ENCODE measurements at places on chromosomes 1 and 21.

DNA sequence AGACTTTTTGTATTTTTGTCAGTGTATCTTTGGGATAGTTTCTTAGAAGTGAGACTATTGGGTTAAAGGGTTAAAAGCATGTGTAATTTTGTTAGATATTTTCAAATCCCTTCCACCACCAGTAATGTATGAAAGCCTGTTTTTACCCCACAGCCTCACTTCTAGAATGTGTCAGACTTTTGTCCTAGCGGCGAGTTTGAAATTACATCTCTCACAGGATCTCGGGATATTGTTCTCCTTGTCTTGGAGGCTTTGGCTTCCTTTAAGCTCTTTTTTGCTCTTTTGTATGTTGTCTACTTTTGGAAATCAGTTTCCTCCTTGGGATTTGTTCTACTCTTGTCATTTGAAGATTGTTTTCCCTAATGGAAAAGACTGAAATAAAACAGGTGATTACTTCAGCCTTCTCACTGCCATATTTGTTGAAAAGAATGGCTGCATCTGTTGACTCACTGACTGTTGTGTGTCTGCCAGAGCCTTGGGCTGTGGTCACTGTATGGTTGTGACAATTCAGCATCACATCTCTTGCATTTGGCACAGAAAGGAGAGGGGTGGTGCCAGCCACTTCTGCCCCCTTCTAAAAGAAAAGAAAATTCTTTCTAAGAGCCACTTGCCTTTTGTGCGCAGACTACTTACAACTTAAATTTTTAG is 22.6 kb downstream of the ST3GAL3 start:
- no peak for DNase-seq

- DNase-seq = no peak
These were observed 20.2 kb upstream of the RALGPS2 start for GRCh38 chr1:178704833-178705232.

DNA sequence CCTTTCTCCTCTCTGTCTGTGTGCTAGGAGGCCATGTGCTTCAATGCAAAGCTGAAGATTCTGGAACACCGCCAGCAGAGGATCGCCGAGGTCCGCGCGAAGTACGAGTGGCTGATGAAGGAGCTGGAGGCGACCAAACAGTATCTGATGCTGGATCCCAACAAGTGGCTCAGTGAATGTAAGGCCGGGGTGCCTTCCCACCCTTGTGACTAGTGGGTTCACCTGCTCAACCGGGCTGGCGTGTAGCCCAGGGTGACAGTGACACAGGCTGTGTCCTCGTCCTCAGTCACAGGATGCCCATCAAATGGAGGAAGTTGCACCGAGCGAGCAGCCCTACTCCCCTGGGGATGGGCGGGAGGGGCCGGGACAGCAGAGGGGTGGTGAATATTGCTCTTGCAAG is 544.1 kb downstream of the KIF26B start:
- DNase-seq = no peak

DNA sequence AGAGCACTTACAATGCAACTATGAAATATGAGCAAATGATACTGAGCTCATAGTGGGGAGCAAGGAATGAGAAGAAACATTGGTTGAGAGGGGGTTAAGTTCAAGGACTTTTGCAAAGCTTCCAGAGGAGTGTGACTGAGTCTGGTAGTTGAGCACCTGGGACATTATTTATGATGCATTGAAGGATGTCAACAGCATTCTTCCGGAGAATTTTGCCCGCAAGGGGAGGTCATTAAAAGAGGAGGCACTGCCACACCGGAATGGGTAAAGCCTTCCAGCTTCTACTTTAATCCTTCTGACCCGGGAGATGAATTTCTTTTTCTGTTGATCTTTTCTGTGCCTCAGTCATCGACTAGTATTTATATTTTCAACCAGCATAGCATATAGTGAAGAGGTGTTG is 208.4 kb upstream of the CAMK1G start:
- no peak for DNase-seq

- DNase-seq = no peak
These were observed 6.3 kb upstream of the ERVH48-1 start for GRCh38 chr21:42931560-42932235.

DNA sequence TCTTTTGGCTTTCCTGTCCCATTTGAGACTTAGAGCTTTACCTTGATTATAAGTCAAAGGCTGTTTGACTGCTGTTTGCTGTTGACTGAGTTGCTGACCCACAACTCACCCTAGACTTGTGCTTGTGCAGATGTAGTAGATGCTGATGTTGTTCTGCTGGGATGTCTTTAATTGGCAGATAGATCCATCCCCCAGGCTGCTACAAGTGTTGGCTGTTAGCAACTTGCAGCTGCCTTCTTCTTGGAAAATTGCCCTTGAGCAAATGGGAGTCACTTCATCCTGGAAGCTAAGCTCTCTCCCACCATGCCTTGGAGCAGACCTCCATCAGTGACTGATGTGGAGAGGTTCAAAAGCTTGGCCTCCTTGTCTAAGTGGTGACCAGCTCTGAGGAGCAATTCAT is 139.3 kb upstream of the KIAA0040 start:
- DNase-seq = no peak

GRCh38 chr1:52706941-52707926 is 9.1 kb upstream of the COA7 start:
- DNase-seq = no peak

DNA sequence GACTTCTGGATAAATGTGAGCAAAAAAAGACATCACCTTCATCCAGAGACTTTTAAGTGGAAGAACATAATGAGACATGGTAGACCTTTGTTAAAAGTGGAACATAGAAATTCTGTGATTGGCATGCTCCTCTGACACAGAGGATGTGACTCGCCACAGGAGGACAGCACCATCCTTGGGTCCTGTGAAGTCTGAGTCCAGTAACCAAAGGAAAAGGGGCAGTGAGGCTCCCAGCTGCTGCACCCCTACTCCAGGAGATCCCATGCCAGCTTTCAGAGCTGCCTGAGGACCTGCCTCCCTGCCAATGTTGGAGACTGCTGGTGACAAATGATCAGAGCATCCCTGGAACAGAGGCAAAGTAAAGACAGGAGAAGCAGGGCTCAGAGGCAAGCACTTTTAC is 136.2 kb downstream of the BRINP2 start:
- DNase-seq = no peak

- DNase-seq = no peak
These were observed 54.6 kb upstream of the SYT14 start for GRCh38 chr1:209883341-209883971.

GRCh38 chr1:231584117-231584516 is 42.5 kb upstream of the DISC1 start:
- no peak for DNase-seq

GRCh38 chr1:2179283-2180013 is 15.1 kb downstream of the FAAP20 start:
- DNase-seq = no peak

DNA sequence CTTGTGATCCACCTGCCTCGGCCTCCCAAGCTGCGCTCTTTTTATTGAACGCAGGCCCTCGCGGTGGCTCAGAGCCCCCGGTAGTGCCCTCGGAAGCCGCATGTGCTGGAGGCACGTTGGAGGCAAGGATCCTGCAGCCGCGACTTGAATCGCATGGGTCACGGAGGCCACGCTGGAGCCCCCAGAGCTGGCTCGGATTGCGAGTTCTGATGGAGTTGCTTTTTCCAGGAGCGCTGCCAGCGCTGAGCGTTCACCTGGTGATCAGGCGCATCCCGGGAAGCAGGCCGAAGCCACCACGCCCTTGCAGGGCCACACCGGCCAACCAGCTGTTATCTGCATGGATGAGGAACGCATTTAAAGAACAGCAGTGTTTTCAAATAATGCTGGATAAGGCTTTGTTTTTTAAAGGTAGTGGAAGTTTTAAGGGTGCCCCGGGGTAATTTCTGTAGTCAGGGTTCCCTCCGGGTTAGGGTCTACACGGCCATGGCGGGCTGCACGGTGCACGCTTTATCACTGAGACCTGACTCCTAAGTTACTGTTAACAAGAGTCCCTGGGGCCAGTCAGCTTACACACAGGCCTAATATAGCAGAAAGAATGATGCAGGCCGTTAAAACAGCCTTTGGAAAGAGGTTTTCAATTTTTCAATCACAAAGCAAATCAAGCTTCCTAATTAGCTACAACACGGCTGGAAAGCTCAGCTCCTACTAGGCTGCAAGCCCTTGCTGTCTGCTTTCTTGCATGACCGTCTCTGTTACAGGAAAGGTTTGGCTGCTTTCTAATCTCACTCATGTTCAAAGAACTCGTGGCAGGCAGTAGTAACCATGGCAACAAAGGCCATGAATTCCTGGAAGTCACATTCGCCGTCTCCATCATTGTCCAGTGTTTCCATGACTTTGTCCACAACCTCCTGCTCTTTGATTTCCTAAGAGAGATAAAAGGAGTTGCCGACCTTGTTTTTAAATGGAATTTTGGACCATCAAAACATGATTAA is 6.0 kb downstream of the S100B start:
- no peak for DNase-seq

DNA sequence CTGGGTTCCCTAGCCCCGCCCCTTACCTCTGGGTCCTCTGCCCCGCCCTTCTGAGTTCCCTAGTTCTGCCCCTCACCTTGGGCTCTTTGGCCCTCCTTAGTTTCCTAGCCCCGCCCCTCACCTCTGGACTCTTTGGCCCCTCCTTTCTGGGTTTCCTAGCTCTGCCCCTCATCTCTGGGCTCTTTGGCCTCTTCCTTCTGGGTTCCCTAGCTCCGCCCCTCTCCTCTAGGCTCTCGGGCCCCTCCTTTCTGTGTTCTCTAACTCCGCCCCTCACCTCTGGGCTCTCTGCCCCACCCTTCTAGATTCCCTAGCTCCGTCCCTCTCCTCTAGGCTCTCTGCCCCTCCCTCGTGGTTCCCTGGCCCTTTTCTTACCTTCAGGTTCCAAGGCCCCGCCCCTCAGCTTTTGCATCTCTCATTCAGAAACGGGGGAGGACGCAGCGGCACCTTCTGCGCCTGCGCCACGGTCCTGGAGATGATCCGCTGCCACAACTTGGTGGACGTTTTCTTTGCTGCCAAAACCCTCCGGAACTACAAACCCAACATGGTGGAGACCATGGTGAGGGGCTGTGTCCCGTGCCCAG is 88.5 kb downstream of the PTPRU start:
- DNase-seq = no peak

GRCh38 chr1:190046231-190046630 is 431.4 kb downstream of the BRINP3 start:
- no peak for DNase-seq

DNA sequence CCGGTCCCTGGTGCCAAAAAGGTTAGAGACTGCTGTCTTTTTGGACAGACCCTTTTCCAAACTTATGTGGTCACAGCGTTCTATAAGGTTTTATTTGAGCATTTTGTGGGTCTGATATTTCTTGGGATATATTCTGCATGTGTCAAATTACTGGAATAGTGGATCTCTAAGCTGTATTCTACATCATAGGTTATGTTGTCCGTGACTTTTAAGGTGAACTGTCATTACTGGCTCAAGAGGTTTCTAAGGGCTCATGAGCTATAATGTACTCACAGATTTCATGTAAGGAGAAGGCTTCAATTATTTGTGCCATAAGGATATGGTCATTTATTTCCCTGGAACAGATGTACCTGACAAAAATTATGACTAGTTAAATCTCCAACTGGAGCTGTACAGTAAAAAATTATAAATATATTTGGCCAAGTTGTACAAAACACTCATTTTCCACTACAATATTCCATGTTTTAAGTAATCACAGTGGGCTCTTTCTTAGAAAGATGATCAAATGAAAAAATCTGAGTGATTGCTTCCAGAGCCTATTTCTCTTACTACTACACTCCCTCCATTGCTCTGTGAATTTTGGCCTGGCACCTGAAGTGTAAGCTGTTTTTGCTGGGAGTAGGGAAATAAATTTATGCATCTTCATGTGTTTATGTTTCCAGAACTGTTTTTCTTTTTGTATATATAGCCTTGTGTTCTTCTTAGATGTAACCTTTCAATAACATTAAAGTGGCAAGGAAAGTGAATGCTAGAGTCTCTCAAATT is 538.1 kb upstream of the ZRANB2 start:
- no peak for DNase-seq

DNA sequence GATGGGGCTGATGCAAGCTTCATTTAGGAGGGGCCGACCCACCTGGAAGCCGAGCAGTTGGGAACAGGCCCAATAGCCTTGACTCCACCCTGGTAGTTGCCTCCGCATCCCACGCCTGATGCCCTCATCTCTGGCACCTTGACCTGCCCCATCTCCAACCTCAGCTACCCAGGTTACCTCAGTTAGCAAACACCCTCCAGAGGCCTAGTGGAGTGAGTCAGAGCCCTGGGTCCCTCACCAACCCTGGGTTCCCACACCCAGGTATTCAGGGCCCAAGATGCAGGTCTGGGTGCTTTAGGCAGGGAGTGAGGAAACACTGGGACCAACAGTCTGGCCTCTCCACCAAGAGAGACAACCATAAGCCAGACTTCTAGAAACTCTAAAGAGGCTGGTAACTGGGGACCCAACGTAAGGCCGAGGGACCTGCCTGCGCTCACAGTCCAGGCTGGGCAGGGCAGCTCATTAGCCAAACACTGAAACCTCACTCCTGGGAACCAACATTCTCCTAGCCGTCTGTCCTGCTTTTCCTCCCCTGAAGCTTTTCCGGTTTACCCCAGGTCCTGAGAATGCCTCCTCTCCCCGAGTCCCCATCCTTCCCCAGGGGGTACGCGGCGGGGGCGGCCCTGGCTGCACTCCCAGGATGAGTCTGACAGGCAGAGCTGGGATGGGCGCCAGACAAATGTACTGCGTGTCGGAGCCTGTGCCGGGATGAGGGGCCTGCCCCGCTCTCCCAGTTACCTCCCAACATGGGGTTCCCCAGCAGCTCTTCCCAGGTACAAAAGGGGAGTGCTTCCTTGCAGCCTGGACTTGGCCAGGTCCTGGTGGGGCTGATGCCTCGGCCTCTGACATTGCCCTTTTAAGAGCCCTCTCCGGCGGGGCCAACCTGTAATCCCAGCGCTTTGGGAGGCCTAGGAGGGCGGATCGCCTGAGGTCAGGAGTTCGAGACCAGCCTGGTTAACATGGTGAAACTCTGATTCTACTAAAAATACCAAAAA is 8.9 kb upstream of the CELSR2 start:
- DNase-seq = peak; percentile 24

- no peak for DNase-seq
These were observed 5.7 kb upstream of the OR14A16 start for GRCh38 chr1:247829656-247830055.

- no peak for DNase-seq
These were observed 102.3 kb upstream of the CD34 start for GRCh38 chr1:208013210-208013609.

DNA sequence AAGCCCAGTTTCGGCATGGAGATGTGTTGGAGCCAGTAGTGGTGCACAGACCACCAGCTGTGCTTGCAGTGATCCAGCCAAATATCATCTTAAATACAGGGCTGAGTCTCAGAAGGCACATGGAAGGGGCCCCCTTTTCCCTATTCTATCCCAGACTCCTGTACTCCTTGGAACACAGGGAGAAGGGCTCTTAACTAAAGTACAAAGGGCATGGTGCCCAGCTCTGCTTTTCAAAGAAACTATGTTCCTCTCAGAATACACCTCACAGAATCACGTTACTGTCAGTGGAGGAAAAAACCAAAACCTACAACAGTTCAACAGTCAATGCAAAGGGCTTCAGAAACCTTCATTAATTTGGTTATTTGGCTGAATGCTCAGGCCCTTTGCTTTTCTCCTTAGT is 180.6 kb upstream of the C1orf105 start:
- no peak for DNase-seq

- DNase-seq = no peak
These were observed 42.3 kb downstream of the CD247 start for GRCh38 chr1:167476061-167476460.

- no peak for DNase-seq
These were observed 15.9 kb upstream of the GALNT2 start for GRCh38 chr1:230050973-230051735.

Measured in CD4-positive, alpha-beta T cell treated with Interleukin-12 subunit alpha and Interleukin-12 subunit beta, for 1 hour (primary cell).